ENCODE measurements at places on chromosomes 3 and 15.

DNA sequence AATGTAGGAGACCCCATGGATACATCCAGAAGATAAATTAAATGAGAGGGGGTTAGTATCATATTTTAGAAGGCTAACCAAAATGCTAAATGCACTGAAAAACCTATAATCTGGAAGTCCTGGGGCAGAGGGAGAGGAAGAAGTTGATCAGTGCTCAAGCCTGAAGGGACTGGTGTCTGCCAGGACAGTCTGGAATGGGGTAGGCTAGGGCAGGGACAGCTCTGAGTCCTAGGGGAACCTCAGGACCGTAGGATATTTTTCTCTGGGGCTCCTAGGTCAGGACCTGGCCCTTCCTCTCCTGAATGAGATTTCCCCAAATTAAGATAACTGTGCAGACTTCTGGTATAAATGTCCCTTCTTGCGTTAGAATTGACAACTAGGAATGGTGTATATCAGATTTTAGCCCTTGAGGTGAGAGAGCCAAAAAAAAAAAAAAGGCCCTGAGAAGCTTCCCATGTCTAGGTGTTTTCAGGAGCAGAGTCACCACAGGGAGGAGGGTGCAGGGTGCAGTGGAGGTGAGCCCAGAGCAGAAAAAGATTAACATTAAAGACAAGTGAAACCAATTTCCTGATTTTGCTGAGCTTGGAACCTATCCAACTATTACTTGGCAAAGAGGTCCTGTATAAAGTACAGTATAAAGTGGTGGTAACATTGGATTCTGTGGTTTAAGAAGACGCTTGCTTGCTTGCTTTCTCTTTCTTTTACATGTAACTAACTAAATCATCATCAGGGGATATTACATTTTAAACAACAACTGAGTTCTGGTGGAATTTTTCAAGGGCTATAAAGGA is 63.5 kb downstream of the HACD2 start:
- DNase-seq = no peak

DNA sequence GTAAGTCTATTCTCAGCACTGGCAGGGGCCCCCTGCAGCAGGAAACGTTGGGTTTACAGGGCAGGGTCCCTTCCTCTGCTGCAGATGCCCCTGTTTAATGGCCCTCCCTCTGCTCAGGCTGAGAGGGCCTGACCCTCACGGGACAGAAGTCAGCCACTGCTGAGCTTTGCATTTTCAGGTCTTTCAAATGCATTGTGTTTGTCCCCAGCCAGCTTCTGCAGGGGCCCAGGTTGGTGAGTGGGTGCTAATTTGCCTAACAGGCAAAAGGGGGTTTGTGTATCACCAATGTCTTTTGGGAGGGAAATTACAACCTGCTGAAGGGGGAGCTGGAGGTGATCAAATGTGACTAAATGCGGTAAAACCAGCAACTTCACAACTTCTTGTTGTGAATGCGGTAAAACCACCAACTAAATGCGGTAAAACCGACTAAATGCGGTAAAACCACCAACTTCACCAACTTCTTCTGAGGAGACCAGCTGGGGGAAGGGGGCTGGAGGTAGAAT is 44.8 kb upstream of the UBE2E1 start:
- DNase-seq = no peak

GRCh38 chr15:85840802-85841152 is 46.1 kb upstream of the KLHL25 start:
- DNase-seq = no peak

DNA sequence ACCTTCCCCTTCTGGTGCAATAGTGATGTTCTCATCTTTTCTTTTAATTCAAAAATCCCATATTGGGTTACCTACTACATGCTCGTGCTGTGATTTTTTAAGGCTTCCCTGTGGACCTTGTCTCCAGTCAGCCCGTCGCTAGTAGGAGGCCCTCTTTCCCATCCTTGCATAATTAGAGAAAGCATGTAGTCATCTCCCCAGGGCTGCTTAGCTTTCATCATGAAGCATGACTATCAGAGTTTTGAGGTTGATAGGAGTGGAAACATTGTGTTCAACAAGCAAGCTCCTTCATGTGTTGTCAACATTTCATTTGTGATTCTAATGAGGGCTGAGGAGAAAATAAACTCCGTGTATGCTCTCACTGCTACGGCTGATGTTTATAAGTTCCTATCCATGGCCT is 8.7 kb upstream of the LRTM1 start:
- no peak for DNase-seq

- DNase-seq = no peak
Observed at GRCh38 chr3:89171687-89172545, 64.5 kb downstream of the EPHA3 start.

DNA sequence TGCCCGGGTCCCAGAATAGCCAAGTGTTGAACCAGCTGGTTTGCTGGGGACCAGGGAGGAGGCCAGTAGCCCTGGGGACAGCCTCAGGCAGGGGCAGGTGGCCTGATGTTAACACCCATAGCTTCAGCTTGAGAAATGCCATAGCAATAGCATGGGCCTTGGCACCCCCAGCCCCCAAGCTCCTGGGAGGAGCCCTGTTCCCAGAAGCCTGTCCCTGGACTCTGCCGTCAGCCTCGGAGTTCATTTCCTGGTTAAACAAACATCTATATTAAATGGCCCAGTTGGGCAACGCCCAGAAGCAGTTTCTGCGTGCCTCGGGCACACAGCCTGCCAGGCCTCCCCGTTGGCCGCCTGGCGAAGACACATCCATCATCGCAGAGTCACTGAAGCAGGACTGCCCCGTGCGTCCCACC is 58.2 kb downstream of the FGD5 start:
- no peak for DNase-seq

GRCh38 chr15:90221246-90221900 is 12.4 kb downstream of the CIB1 start:
- no peak for DNase-seq

- no peak for DNase-seq
Observed at GRCh38 chr15:94736236-94736635, 504.9 kb downstream of the MCTP2 start.
